Bronchial epithelial cell (primary cell): ENCODE measurements at places on chromosomes 13 and 19.

DNA sequence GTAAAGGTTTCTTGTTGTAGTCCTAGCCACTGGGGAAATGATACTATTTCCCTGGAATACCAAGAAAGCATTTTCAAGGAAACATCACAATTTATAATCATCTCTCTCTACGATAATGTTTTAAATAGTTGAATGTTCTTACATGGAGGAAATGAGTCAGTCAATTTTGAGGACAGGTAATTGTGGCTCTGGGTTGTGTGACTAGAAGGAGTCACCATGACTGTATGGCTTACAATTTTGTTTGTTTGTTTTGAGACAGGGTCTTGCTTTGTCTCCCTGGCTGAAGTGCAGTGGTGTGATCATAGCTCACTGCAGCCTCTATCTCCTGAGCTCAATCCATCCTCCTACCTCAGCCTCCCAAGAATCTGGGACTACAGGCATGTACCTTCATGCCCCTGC lies 47.4 kb downstream of the COG3 start:
- DNase-seq = peak; percentile 84

DNA sequence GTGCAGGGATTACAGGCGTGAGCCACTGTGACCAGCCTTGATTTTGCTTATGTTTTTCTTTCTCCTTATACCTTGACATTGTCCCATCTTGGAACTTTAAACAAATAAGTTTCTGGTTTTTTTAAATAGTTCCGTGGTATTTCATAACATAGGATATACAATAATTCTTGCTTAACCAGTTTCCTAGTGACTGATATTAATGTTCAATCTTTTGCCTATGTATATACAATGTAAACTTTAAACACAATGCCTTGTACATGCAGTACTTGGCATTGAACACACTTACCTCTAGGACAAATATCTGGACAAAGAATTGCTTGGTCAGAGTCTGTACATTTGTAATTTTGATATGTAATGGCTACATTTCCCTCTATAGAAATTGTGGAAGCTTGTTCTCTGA lies 24.4 kb upstream of the SPACA4 start:
- DNase-seq = no peak

- DNase-seq = peak; percentile 14
These were observed 77.7 kb downstream of the COL4A1 start for GRCh38 chr13:110228936-110229904.

- no peak for DNase-seq
These were observed 111.9 kb downstream of the HSPH1 start for GRCh38 chr13:31049833-31050232.

- DNase-seq = no peak
These were observed 2.4 kb upstream of the NCAN start for GRCh38 chr19:19209372-19209771.
